H9 (cell line): ENCODE measurements at places on chromosomes 7 and 10. TPM values are rescaled to one million over a fixed set of nuclear protein-coding genes. Genes with fewer than 3 reads are reported as not detected.
A peak's percentile ranks its signal among the peaks of the same experiment; 100 is the strongest.

DNA sequence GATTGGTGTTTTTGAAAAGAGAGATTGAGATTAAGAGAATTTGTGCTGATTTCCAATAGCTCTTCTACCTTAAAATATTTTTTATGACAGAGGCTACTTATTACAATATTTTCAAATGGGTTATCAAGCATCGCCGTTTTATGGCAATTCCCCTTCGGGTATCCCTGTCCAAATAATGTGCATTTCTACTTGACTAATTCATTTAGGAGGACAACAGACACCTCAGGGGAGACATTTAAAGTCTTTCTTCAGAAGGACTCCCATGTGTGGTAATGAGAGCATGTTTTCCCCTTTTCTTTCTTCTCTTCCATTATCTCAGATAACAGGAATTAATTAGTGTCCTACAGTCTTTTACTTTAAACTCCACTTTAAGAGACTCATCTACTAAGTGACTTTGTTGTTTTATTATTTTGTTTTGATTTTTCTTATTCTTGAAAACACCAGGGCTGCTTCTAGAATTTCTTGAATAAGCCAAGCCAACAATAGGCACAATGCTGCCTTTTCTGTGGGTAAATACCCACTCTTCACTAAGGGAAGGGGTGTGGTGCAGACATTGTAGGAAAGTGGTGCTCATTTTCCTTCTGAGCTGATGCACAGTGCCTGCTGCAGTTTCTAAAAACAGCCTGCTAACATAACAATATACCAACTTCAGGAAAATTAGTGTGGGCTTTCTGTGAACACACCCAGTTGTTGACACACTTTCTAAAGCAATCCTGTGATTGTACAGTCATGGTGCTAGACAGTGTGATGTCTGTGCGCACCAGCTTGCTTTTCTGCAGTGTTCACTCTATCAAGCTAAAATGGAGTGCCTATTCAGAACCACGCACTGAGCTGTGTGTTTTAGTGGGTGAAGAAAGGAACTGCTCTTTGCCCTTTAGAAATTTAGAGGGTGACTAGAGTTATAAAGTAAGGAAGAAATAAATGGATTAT, 597.7 kb downstream of the NRG3 start:
- no peak overlapping the region for H3K27ac ChIP-seq
- H3K4me3 ChIP-seq: no peak overlapping the region
- no peaks in the 10 kb centered on the region for H3K36me3 ChIP-seq
- no peaks in the 10 kb centered on the region for H3K27me3 ChIP-seq

DNA sequence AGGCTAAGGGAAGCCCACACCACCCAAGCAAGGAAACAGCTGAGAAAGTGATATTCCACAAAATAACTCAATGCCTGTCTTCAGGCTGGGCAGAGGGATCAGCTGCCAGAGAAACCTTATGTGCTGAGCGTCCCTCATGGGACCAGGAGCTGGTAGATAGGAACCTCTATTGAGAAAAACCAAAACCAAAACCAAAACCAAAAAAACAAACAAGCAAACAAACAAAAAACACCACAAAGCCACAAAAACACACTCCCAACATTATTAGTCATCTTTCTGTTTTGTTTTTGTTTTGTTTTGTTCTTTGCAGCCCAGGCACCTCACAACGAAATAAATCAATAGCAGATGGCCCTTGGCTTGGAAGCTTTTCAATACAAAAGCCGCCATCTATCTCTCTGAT, 760.8 kb upstream of the CELF2 start:
- no peaks in the 10 kb centered on the region for H3K27me3 ChIP-seq
- DNase-seq: no peak
- peaks cover 4% of the 10 kb centered on the region; the same call in 1 of the 2 replicates for H3K36me3 ChIP-seq
- no peak overlapping the region for H3K4me3 ChIP-seq

DNA sequence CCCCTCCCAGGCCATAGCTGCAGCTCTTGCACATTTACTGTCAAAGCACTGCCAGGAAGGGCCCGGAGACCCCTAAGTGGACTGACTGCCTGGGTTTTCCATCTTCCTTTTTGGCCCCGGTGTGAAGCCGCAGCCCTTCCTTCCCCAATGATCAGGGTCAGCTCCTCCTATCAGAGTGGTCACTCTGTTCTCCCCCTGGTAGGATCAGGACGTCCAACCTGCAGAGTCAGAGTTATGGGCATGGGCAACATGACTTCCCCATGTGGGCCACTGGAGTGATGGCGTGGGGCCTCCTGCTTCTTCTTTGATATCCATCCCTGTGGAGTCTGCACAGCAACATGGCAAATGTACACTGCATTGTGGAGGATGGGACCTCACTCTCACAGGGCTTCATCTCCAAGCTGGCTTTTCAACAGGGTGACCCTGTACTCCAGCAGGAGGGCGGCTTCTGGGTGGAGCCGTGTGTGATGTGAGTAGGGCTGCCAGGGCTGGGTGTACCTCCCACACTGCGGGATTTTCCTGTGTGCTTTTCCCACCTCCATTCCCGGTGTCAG, 6.4 kb upstream of the RAMP3 start:
- H3K4me1 ChIP-seq: no peaks in the 10 kb centered on the region
- DNase-seq: peak; percentile 18
- H3K4me3 ChIP-seq: no peak overlapping the region
- no peak overlapping the region for H3K27ac ChIP-seq
- no peaks in the 10 kb centered on the region for H3K36me3 ChIP-seq

DNA sequence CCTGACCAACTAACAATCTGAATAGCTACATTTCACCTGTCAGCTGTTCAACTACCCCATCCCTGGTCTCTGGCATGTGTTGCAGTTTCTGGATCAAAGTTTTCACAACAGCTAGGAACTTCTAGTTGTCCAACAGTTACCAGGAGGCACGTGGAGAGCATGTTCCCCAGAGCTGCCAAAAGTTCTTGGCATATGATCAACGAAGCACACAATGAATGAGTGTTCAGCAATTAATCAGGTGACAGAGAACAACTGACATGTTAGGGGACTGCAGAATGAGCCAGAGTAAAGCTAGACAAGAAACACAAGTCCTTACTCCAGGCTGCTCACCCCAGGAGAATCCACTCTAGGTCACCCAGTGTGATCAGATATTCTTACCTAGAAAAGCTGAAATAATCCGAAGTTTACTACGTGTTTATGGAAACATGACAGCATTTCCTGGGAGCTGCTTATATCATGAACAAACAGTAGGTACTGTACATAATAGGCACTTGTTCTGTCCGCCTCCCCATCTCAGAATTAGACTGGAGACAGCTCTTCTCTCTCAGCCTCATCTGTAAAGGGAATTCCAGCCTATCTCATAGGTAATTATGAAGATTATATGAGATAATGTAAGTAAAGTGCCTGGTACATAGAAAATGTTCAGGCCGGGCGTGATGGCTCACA, 50.6 kb downstream of the ZNF438 start:
- no peak overlapping the region for H3K27ac ChIP-seq
- no peak overlapping the region for H3K4me3 ChIP-seq
- H3K36me3 ChIP-seq: peaks cover 4% of the 10 kb centered on the region; the same call in 2 of the 3 replicates
- no peak for DNase-seq
- no peaks in the 10 kb centered on the region for H3K27me3 ChIP-seq

- DNase-seq: no peak
- H3K4me3 ChIP-seq: no peak overlapping the region
- no peaks in the 10 kb centered on the region for H3K36me3 ChIP-seq
- H3K27me3 ChIP-seq: no peaks in the 10 kb centered on the region
- no peak overlapping the region for H3K27ac ChIP-seq
Measured at GRCh38 chr10:89923661-89924060, 222.3 kb downstream of the KIF20B start.

DNA sequence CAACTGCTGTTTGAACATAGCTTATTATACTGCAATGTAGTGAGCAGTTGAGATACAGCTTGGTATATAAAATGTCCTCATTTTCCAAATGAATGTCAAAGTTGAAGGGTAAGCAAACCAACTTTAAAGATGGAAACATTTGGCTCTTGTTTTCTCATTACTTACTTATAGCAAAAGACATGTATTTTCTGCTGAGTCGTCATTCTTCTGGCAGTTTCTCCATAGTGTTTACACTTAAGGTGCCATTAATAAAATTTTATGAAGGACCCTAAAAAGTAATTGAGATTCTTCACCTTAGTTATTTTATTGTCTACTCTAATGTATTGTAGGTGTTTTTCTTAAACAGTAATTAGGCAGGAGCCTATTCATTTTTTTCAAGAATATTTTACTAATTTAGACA, 68.6 kb downstream of the INSYN2A start:
- no peaks in the 10 kb centered on the region for H3K27me3 ChIP-seq
- DNase-seq: no peak
- no peak overlapping the region for H3K4me3 ChIP-seq
- peaks cover 22% of the 10 kb centered on the region for H3K36me3 ChIP-seq
- no peak overlapping the region for H3K27ac ChIP-seq
- H3K4me1 ChIP-seq: no peaks in the 10 kb centered on the region

GRCh38 chr7:108686494-108686893, 116.8 kb downstream of the DNAJB9 start:
- no peaks in the 10 kb centered on the region for H3K27me3 ChIP-seq
- no peak overlapping the region for H3K27ac ChIP-seq
- no peak for DNase-seq
- H3K4me3 ChIP-seq: no peak overlapping the region
- no peaks in the 10 kb centered on the region for H3K4me1 ChIP-seq
- H3K36me3 ChIP-seq: no peaks in the 10 kb centered on the region

Gene PPP1R3C
- 1.1 and 1.2 TPM in 2 replicates for total RNA-seq

Gene COX15
- 34.2 and 37.1 TPM in 2 replicates for total RNA-seq

Gene UPK3B
- 2.1 and 3.5 TPM in 2 replicates for total RNA-seq

Gene EEPD1
- 3.8 and 5.0 TPM in 2 replicates for total RNA-seq
